MM.1S (cell line): ENCODE measurements at places on chromosomes 3 and 15.

- DNase-seq, result no peak
Observed at GRCh38 chr15:68241088-68241935, 11.8 kb upstream of the CLN6 start.

- DNase-seq, result no peak
Observed at GRCh38 chr3:66499881-66500575, 794 bp downstream of the LRIG1 start.

DNA sequence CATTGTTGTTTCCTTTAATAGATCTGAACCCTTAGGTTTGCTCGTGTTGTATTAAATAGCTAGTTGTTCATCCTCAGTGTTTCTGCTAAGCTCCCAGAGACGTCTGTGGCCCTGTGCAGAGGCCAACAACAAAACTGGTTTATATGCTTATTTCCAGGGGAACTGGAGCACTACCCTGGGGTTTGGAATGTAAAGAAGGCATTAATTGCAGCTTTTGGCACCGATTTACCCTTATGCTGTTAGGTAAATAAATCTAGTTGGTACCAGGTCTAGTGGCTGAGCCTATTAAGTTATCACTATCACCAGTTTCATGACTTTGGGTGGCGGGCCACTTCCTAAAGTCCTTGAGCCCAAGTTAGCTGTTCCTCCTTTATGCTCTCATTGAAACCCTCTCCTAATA lies 12.0 kb downstream of the VPS8 start:
- no peak for DNase-seq

- no peak for DNase-seq
Observed at GRCh38 chr15:47415539-47415971, 301.8 kb upstream of the SEMA6D start.

- DNase-seq, result no peak
Observed at GRCh38 chr3:160583451-160583850, 18.1 kb upstream of the KPNA4 start.

DNA sequence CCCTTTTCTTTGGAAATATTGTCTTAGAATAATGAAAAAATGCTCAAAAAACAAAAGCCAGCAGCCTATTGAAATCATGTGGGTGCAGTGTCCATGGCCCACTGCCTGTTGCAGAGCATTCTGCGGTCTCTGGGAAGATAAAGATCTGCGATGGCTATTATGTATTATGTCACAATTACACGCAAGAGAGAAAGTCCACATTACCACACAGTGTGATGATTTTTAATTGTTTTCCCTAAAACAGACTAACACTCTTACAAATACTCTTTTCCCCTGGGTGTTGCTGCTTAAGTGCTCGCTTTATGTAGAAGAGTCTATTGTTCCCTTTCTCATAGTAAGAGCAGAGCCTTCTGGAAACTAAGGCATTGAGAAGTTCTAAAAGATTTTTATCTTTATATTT lies 32.2 kb downstream of the SSR3 start:
- no peak for DNase-seq

- no peak for DNase-seq
Observed at GRCh38 chr3:121956363-121956762, 62.2 kb downstream of the SLC15A2 start.

DNA sequence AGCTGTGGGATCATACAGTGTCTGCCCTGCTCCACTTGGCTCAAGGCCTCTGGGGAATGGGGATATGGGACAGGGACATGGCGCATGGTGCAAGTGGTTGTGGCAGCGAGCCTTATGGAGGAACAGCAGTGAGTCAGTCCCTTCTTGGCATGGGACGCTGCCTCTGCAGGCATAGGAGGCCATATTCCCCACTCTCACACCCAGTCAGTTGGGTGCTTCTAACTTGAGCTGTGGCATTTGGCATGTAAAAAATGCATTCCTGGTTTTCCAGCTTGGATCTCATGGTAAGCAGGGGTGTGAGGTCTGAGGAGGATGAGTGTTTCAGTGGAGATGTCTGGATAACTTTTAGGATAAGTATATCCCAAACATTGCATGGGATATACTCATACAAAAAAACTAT lies 31.6 kb upstream of the UBE2Q2 start:
- no peak for DNase-seq

DNA sequence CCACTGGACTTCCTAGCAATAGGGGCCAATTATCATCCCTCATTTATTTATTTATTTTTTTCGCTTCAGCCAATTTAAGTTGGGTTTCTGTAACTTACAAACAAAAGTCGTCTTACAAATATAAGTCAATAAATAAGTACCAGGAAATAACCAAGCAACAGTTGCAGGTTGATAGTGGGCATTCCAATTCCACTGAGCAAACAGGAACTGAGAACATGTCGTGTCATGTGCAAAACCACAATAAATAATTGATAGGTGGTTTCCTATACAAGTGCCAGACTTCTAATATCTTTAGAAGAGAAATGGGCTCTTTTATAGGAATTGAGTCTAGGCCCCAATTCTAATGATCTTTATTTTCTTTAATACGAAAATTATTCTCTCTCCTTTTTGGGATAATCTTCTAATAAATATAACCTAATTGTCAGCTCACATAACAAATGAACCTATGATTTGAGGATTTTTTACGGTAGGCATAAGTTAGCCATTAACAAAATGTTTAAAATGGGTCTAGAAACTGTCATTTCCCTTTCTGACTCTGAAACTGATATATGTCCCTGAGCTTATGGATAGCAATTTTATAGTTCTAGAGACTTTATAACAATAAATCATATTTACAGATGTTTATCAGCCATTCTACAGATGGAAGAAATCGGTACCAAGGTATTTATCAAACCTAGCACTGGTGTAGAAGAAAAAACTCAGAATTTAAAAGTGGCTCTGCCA lies 571.8 kb downstream of the FOXP1 start:
- peak; percentile 54 for DNase-seq

DNA sequence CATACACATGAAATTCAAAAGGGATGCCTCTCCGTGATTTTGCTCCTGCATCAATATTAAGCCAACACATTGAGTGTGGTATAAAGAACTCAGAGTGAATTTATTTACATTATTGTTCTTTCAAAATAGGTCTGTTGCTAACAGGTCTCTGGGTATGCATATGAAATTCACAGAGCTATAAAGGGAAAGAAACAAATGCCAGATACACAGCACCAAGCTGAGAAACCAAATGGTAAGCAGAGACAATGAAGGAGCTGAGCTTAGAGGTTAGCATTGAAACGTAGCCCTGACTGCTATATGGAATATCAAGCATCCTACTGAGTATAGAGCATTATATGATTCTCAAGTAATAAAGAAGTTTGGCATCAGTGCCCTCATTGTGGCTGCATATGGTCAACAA lies 712.9 kb downstream of the NSUN3 start:
- no peak for DNase-seq

DNA sequence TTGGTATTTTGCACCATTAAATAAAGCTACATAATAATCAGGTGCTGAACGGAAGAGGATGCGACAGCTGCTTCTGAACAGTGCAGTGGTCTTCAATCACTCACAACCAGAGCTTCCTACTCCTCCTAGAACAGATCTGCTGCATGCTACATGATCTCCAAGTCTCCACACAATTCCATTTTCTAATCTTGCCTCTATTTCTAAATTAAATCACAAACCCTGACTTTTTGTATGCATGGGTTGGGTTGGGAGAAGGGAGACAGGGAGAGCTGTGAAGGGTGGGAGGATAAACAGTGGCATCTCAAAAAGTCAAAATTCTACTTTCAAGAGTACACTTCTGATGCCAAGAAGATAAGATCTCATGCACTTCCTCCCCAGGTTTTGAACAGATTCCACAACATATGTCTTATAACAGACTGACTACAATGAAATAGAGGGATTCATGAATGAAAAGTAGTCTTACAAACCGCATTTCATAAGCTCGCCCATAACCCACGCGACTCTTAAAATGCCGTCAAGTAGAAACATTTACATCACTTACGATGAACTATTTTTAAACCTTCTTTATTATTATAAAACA lies 57.2 kb downstream of the CHSY1 start:
- no peak for DNase-seq

DNA sequence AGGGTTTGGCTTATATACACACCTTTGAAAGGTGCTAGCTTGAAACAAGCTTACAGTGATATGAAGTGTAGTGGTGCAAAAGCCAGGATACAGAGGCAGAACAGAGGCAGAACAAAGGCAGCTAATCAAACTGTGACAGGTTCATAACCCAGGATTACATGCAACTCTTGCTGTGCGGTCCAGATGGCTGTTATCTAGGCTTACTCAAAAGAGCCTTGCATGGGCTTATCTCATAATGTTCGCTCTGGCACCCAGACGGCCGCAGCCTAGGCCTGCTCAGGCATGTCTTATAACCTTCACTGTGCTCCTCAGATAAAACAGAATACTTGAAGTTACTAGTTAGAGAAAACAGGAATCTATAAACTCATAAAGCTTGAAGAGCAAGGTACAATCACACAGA lies 22.8 kb upstream of the NOX5 start:
- no peak for DNase-seq

DNA sequence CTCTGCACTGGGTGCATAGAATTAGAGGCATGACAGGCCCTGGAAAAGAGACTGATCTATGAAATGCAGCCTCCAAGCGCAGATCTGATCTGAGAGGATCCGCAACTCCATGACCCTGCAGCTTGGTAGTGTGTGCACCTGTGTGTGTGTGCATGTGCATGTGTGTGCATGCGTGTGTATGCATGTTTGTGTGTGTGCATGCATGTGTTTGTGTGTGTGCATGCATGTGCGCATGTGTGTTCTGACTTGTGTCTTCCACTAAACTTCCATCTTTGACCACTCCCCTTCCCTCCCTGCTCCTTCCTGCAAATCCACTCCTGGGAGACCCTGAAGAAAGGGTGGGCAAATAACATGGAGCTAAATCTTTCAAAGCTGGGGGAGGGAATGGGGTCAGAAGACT lies 256.9 kb downstream of the PLCL2 start:
- no peak for DNase-seq

- DNase-seq, result no peak
Observed at GRCh38 chr15:89146366-89146765, 58.1 kb downstream of the ABHD2 start.

- no peak for DNase-seq
Observed at GRCh38 chr3:144381607-144382006, 410.0 kb downstream of the DIPK2A start.

DNA sequence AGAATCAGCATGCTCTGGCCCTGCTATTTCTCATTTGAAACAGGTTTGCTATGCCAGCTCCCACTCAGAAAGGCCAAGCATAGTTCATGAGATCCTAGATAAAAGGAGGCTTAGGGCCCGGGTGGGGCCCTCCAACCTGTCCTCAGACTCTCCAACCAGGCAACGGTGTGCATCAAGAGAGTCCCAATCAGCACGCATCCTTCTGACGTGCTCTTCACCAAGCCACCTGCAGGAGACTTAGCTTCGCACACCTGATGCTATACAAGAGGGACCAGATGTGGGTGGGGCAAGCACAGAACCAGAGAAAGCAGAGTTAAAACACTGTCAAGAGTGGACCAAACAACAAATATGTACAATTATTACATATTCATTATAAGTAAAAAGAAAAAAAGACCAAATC lies 17.3 kb downstream of the STIMATE start:
- no peak for DNase-seq

- no peak for DNase-seq
Observed at GRCh38 chr3:29239376-29239775, 41.5 kb upstream of the RBMS3 start.

GRCh38 chr15:58260725-58261267 lies 122.6 kb downstream of the AQP9 start:
- DNase-seq, result no peak

GRCh38 chr15:99359769-99360168 lies 108.5 kb downstream of the LRRC28 start:
- no peak for DNase-seq

DNA sequence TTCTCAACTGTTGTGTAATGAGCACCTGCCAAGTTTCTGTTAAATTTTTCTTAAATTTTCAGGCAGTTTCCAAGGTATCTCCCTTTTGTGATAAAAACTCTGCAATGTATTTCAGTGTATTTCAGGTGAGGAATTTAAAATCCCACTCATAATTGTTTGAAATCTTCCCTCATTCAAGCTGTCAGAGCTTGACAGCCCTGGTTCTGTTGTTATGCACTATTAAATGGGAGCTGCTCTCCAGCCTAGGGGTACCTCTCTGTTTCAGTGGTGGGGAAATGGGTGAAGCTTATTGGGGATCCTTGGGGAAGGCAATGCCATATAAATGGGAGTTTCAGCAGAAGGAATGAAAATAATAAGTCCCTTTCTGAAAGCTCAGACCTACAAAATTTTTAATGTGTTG lies 178.0 kb upstream of the TMCO5A start:
- DNase-seq, result no peak

DNA sequence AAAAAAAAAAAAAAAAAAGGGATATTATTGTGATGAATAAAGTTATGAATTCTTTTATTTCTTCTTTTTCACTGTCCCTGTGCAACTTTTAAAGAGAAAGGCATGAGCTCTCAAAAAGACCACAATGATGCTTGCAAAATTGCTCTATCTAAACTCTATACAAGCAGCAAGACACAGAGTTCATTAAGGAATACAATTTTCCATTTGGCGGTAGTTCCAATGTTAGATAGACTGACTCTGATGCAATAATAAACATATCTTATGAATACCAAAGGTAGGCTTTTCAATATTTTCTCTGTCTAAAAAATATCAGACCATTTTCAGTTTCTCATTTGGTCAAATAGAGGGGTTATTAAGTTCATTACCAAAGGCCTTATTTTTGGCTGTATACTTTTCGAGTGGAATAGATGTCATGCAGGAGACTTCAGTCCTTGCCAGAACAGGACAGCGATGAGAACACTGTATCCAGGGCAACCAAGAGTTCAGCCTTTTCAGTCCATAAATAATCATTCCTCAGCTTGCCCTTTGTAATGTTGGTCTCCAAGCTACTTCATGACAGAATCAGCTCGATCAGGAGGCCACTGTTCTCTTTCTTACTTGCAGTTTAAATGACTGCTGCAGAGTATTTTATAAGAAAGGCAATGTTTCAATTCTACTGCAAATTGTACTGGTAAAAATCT lies 162.9 kb upstream of the FAM3D start:
- no peak for DNase-seq

DNA sequence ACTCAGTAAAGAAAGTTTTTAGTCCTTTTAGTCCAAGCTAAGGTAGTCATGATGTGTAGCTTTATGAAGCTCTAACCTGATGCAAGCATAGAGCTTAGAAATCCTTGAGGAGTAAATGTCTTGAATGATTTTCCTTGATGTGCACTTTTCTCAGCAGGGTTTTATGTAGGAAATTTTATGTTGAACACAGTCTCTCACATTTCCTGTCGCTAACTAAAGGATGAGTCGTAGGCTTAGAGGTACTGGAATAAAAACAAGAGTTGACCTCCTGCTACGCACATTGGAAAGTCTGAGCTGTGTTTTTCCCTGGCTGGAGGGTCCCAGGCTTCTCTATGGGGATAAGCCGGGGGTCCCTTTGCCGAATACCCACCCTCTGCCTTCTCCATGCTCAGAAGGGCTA lies 34.7 kb upstream of the ZPLD1 start:
- DNase-seq, result no peak
